ENCODE measurements at places on chromosomes 13 and 19.

- no peak for DNase-seq
Measured at GRCh38 chr19:39172700-39173501, 23.9 kb upstream of the NCCRP1 start.

- DNase-seq: peak; percentile 22
Measured at GRCh38 chr13:59728896-59729545, 434.7 kb downstream of the DIAPH3 start.

DNA sequence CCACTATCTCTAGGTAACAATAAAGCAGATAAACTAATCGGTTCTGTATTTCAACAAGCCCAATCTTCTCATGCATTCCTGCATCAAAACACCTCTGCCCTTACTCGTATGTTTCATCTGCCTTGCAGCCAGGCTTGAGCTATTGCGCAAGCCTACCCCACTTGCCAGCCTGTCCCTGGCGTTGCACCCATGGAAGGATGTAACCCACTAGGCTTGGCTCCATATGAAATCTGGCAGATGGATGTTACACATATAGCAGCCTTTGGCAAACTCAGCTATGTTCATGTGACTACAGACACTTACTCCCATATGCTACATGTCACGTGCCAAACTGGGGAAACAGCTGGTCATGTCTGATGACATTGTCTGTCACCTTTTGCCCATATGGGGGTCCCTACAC lies 11.9 kb upstream of the ZNF549 start:
- DNase-seq: no peak

DNA sequence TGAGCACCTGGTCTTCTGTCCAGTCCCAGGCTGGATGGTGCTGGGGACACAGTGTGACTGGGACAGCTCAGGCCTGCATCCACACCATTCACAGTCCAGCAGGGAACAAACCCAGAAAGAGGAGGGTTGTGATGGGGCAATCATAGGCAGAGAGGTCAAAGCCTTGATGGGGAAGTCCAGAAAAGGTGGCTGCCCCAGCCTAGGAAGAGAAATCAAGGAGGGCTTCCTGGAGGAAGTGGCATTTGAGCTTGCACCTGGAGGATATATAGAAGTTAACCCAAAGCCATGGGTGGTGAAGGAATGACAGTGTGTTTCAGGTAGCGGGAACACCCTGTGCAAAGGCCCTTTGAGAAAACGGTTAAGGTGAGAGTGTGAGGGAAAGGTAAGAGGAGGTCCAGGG lies 2.6 kb upstream of the PRX start:
- DNase-seq: no peak

DNA sequence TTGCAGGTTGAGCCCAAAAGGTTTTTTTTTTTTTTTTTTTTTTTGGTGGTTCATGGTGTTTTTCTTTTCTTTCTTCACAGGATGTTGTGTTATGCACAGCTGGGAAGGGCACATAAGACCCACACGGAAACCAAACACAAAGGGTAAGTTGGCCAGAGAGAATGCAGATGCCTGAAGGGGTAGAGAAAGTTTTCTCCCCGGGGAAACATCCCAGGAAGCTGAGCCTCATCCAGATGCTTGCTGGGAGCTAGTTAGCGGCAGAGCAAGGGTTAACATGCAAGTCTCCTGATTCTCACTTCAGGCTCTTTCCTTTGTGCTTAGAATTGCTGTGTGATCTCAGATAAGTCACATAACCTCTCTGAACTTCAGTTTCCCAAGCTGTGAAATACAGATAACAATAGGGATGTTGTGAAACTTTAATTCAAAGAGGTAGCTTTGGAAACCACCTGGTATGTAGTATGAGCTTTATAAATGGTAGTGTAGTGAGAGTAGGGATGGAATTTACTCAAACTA lies 3.1 kb downstream of the ADGRE1 start:
- DNase-seq: no peak

DNA sequence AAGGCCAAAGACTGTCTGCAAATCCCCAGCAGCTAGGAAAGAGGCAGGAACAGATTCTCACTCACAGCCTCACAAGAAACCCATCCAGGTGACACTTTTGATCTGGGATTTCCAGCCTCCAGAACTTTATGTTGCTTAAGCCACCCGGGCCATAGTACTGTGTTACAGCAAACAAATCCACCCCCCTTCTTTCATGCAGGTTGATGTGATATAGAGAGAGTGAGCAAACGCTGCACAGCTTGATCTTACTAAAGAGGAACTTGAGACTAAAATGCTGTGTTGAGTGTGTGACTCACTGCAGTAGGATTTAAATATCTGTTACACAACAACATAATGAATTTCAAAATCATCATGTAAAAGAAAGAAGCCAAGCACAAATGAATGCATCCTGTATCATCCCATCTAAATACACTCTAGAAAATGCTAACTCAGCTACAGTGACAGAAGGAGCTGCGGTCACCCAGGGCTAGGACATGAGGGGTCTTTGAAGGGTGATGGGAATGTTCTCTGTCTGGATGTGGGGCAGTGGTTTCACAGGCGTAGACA lies 32.2 kb downstream of the RCBTB2 start:
- peak; percentile 75 for DNase-seq

DNA sequence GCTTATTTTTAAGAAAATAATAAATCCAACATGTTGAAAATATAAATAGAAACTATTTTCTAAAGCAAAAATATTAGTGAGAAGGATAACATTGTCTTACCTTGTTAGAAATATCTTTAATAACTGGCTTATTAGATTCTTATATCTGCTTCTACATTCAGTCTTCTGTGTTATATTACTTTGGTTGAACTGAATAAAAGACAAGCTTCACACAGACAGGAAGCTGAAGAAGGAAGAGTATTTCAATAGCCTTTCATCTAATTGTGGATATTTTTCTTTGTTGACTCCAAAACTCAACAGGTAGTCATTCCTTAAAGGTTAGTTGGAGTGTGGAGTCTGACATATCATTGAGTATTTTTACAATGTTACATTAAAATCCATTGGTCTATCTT lies 10.9 kb downstream of the SETDB2 start:
- DNase-seq: no peak

GRCh38 chr19:49690656-49691242 lies at the start of gene CPT1C:
Gene CPT1C, plus strand, starts transcription at chr19:49691116. Its CDS starts 1,137 bp downstream, at chr19:49692253.
- DNase-seq: peak; percentile 83

- no peak for DNase-seq
Measured at GRCh38 chr13:20831933-20832332, 58.2 kb upstream of the EEF1AKMT1 start.

GRCh38 chr19:38452430-38453366 lies 19.2 kb downstream of the RYR1 start:
- no peak for DNase-seq

DNA sequence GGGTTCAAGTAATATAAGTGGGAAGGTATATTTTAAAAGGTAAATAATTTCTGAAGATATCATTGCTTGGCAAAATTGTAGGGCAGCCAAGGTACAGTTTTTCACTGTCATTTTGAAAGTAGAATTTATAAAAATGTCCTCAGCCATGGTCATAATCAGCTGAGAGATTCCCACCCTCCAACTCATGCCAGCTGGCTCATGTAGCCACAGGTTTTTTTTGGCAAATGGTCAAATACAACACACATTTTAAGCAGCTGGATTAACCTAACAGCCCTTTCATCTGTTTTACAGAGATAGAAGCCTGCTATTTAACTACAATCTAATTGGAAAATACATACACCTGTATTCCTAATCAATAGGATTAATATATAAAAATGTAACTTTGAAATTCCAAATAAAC lies 619.2 kb upstream of the SGCG start:
- DNase-seq: no peak

DNA sequence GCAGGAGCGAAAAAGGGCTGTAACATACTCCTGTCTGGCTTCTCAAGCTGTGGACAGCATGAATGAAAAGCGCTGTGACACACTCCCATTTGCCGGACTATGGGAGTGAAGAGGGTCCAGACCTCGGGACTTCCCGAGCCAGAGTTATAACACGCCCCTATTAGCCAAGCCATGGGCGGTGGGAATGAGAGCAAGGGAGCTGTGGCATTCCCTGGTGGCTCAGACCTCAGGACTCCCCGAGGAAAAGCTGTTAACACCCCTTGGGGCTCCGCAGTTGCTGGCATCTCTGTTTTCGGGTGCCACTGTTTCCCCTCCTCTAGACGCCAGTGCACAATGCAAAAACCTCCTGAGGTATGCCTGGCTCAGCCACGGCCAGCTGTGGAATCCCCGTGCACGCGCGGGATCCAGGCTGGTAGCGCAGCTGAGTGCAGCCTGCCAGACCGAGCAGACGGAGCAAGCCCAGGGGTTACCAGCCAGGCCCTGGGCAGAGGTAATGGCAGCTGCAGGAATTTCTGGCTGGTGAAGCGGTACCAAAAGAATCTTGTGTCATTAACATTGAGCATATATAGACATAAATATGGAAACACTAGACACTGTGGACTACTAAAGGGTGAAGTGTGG lies 1534.6 kb upstream of the PRR20A start:
- no peak for DNase-seq

DNA sequence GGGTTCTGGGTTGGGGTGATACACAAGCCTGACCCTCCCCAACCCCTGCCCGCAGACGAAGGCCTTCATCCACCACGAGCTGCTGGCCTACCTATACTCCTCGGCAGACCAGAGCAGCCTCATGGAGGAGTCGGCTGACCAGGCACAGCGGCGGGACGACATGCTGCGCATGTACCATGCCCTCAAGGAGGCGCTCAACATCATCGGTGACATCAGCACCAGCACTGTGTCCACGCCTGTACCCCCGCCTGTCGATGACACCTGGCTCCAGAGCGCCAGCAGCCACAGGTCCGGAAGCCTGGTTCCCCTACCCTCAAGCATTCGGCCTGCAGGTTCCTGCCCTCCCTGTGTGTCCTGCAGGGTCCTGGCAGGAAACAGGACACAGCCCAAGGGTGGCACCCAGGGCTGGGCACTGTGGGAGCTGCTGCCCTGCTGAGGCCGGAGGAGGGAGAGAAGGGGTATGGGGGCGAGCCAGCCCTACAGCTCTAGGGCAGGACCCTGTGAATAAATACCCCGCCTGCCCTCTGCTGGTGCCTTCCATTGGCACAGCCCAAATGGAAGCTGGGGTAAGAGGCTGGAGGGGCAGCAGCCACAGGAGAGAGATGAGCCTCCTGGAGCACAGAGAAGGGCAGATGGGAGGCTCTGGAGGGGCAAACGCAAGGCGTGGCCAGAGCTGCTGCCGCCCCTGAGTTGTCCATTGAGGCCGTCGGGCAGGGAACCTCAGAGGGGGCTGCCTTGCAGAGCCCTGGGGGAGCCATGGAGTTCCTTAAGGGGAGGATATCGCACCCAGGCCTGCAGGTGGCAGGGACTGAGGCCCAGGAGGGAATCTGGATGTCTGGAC lies 6.8 kb downstream of the TMED1 start:
- no peak for DNase-seq

- no peak for DNase-seq
Measured at GRCh38 chr13:55160867-55161266, 1979.9 kb upstream of the PRR20A start.

GRCh38 chr19:5822181-5822844 lies 17.2 kb downstream of the FUT6 start:
- DNase-seq: no peak

DNA sequence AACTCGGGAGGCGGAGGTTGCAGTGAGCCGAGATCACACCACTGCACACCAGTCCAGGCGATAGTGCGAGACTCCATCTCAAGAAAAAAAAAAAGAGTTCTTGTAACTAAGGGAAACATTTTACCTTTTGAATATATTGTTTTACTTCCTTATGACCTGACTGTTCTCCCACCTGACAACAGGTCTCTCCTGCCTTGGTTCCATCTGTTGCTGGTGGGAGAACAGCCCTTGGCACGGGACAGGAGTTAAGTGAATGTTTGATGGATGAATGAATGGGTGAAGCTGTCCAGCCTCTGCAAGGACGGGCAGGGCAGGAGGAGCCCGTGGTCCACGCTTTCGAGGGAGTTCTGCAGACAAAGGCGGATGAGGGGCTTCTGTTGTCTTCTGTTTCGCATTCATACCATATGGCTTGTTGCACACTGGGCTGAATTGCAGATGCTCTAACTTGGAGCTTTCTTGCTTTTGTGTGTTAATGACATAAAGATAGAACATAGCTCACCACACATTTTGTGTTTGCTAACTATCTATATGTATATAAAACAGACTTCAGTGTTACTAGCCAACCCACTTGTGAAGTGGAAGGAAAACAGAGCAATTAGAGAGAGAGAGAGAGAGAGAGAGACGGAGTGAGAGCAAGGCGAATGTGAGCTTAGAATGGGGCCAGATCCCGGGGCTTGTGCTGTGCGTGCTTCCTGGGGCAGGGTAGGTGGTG lies 16.2 kb upstream of the CCNE1 start:
- DNase-seq: no peak

DNA sequence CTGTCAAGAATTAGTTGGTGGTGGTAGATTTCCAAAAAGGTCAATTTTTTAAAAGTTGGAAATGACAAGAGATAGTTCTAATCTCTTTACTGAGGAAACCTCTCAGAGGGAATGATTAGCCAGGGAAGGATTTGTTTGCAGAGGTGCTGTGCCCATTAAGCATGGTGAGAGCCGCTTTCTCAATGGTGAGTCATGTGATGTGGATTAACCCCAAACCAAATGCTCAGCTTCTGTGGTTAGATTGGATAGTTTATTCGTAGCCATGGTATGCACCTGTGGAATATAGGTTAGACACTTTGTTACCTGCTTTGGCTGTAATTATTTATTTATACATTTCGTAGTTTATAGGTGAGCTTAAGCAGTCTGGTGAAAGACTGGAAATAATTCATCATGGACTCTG lies 7.1 kb downstream of the HNRNPM start:
- peak; percentile 41 for DNase-seq

GRCh38 chr19:37007587-37008220 lies 70.5 kb upstream of the ZNF420 start:
- DNase-seq: peak; percentile 65

- no peak for DNase-seq
Measured at GRCh38 chr13:99743094-99743493, 228.5 kb downstream of the ZIC5 start.

DNA sequence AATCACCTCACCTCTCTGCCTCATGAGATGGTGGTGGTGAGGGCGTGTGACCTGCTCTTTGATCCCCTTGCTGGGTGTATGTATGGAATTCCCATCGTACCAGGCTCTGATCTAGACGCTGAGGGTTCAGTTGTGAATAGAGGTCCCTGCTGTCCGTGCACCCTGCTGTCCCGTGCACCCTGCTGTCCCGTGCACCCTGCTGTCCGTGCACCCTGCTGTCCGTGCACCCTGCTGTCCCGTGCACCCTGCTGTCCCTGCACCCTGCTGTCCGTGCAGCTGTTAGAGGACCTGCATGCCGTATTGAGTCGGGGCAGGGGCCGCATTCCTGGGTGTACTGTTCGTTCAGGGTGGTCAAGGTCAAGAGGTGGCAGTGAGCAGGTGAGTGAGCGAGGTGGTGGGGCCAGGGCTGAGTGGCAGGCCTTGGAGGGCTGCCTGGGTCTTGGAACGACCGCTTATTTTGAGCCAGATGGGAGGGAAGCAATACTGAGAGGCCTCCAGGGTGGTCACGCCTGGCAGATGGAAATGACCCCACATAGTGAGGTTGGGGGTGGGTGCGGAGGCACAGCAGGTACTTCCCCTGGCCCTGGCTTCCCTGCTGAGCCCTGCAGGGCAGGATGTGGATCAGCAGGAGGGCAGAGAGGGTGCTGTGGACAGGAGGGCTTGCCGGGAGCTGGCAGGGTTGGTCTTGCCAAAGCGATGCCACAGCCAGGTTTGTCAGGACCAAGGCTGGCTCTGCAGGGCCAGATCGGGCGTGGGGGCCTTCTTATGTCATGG lies 4.6 kb upstream of the EPN1 start:
- DNase-seq: no peak
